ENCODE measurements at places on chromosomes 11 and 22.
A peak's percentile ranks its signal among the peaks of the same experiment; 100 is the strongest.

GRCh38 chr11:57634311-57634710, 15.4 kb downstream of the YPEL4 start:
- DNase-seq: no peak

- DNase-seq: no peak
Measured at GRCh38 chr11:123461164-123461563, 31.1 kb downstream of the GRAMD1B start.

DNA sequence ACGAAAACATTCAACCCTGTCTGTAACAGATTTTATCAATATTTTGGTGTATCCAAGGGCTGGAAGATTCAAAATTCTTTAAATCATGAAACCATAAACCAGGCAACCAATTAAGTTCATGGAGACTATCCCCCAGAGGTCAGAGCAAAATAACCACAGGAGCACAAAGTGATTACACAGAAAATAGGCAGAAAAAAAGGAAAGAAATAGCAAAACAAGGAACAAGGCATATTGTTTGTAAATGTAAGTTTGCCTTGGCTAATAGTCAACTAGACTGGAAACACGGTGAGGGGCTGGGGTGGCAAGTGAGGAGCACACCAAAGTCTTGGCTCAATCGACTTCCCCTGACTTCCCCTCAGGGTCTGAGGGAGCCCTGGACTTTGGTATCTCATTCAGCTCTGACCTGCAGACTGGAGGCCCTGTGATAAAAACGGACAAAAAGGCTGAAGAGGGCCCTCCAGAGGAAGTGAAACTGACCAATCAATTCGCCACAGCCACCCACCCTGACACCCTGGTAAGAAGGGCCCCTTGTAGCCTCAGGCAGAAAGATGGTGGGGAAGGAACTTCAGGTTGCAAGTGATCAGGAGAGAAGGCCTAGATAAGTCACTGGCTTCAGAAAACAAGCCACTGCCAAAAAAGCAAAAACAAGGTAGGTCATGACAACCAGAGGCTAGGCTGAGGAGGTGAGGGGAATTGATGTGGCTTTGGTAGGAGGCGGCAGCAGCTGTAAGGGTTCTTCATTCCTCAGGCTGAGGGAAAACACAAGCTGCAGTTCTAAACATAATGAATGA, 1.8 kb downstream of the SIK3 start:
- DNase-seq: peak; percentile 52

- DNase-seq: no peak
Measured at GRCh38 chr22:35072925-35073324, 7.0 kb downstream of the ISX start.

- DNase-seq: no peak
Measured at GRCh38 chr11:131675121-131675888, 304.9 kb downstream of the NTM start.

DNA sequence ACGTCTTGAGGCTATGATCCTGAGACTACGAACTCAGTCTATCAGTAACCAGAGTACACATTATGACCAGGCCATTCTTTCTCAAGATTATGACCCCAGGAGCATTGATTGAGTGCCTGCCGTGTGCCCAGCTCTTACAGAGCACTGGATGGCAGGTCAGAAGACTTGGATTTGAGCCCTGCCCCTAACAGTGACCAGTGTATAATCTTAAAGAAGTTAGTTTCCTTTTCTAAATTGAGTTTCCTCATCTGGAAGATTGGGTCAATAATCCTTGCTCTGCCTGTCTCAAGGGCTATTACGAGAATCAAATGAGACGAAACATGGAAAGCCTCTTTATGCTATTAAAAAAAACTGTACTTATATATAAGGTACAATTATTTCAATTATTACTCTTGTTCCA, 38.2 kb downstream of the SLCO2B1 start:
- no peak for DNase-seq
